ENCODE measurements at places on chromosomes 1 and 21.

- DNase-seq, result no peak
Measured at GRCh38 chr1:96372881-96373280, 348.7 kb upstream of the PTBP2 start.

DNA sequence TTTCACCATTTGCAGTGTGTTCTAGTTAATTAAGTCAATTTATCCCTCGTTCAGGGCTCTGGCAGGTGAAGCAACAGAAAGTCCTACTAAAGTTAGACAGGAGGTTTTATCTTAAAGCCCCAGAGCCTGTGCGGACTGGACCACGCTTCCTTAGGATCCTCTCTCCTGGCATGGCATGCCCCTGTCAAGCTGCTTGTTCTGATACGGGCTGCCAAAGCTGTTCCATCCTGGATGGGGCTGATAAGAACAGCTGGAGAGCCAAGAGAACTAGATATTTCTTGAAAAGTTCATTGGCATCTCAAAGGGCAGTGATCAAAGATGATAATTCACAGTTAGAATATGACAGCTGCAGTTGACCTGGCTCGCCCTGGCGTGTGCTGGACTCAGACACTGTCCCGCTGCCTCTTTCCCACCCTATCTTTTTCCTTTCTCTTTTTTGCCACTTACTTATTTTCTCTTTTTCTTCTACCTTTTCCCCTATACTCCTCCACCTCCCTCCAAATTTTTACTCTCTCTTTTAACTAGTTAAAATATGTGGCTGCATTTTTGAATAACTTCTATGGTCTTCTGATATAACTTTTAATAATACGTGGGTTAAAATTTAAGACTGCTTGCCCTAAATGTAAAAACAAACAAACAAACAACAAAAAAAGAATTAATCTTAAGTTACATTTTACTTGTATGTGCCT, 96.7 kb downstream of the ABCA4 start:
- no peak for DNase-seq

DNA sequence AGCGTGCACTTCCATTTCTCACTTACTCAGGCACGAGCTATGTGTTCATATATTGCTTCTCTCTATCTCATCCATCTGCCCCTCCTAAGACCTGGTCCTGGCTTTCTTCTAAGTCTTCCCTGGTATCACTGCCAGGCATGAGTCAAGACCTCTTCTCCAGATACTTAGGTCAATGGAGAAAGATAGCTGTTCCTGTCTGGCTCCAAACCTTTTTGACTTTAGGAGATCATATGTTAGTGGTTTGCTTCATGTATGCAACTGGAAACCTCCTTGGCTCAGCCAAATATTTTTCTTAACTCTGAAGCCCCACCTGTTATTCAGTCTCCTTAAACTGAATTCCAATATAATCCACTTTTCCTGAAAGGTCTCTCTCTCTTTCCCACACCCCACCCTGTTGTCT, 211.6 kb upstream of the PTBP2 start:
- no peak for DNase-seq

GRCh38 chr21:46622226-46622625, 13.2 kb upstream of the PRMT2 start:
- DNase-seq, result peak; percentile 92

DNA sequence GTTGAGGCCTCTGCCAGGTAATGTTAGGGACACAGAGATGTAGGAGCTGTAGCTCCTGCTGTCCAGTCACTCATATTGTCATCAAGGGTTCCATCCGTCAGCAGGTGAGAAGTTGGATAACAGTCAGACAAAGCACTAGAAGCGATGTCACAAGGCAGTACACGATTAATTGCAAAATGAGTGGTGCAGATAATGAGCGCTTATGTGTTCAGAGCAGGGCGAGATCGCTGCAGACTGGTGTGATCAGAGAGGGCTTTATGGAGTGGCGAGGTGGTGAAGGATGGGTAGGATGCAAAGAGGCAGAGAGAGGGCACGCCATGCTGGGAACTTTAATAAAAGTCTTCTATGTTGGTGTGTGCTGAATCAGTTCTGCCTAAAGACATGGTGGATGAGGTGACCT, 8.8 kb downstream of the TMCC2 start:
- DNase-seq, result no peak

GRCh38 chr21:14487490-14488432, 58.4 kb downstream of the SAMSN1 start:
- no peak for DNase-seq

GRCh38 chr1:211896958-211897357, 66.4 kb upstream of the LPGAT1 start:
- DNase-seq, result no peak

- no peak for DNase-seq
Measured at GRCh38 chr1:231215681-231216385, 25.2 kb upstream of the GNPAT start.

DNA sequence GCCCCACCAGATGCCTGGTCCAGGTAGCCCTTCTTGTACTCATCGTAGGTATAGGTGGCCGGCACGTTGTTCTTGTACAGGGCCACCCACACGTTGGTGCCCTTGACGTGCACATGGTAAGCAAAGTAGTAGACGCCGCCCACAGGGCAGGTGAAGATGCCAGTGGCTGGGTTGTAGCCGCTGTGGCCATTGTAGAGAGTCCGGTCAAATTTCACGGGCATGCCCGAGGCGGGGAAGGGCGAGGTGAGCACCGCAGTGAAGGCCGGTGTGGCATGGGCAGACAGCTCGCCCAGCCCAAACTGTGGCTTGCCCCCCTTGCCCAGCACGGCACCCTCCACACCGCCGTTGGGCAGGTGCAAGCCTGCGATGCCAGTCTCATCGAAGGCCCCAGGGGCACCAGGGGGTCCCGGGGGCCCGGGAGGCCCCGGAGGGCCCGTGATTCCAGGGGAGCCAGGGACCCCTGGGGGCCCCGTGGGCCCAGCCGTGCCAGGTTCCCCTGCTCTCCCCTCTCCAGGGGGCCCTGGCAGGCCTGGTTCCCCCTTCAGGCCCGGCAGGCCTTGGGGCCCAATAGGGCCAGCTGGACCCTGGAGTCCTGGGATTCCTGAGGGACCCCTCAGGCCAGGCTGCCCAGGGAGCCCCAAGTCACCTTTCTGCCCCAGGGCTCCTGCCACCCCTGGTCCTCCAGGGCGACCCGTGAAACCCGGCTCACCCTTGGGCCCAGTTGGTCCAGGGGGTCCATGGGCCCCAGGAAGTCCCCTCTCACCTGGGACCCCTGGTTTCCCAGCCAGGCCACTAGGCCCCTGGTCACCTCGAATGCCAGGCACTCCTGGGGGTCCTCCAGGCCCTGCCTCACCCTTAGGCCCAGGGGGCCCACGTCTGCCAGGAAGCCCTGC, 9.2 kb downstream of the ADPRS start:
- DNase-seq, result no peak

DNA sequence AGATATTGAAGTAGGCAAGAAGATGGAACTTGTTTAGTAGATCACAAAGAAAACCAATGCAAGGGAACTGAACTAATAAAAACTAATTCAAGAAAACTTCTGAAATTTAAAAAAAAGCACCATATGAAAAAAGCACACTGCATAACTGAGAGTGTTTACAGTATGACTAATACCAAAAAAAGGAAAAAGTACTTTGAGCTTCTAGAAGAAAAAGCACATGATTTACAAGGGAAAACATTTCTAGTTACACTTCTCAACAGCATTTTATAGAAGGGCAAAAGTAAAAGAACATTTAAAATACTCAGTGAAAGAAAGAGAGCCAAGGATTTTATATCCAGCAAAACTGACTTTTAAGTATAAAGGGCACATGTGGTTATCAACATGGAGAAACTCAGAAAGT, 233.6 kb downstream of the RPS6KC1 start:
- DNase-seq, result peak; percentile 73

- peak; percentile 33 for DNase-seq
Measured at GRCh38 chr1:21175670-21176581, 771 bp downstream of the EIF4G3 start.

DNA sequence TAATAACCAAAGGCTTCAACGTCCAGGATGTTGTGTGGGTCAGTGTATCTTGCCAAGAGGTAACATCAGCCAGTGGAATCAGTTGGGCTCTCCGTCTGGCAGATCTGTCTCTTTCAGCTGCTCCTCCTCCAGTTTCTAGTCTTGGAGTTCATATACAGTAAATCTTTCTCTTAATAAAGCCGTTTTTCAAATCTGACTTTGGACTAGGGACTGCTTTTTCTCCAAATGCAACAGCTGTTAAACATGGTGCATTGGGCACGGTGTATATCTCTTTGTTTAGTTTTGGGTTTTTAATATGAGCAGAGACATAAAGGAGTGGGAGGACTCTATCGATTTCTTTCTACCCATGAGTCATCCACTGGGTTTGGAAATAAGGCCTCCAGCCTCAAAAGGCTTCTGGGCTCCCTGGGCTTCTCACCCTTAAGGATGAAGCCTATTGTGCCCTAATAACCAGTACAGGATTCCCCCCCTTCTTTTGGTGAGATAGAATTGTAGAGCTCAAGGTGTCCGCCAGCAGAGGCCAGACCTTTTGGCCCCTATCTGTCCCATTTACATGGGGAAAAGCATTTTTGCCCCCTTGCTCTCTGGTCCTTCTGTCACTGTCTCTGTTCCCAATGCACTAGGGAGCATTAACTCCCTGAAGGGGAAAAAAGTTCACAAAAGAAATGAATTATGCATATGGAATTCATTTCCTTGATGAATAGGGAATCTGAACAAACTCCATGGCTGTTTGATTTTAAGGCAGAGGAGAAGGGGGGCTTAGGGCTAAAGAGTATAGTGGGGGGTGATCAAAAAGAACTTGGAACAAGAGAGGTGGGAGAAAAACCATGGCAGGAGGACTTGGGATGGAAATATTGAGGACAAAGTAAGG, 86.0 kb downstream of the PBX1 start:
- DNase-seq, result peak; percentile 46

GRCh38 chr1:5508669-5509330, 483.4 kb downstream of the NPHP4 start:
- DNase-seq, result no peak

- peak; percentile 30 for DNase-seq
Measured at GRCh38 chr1:211281320-211282022, 22.3 kb downstream of the RCOR3 start.

DNA sequence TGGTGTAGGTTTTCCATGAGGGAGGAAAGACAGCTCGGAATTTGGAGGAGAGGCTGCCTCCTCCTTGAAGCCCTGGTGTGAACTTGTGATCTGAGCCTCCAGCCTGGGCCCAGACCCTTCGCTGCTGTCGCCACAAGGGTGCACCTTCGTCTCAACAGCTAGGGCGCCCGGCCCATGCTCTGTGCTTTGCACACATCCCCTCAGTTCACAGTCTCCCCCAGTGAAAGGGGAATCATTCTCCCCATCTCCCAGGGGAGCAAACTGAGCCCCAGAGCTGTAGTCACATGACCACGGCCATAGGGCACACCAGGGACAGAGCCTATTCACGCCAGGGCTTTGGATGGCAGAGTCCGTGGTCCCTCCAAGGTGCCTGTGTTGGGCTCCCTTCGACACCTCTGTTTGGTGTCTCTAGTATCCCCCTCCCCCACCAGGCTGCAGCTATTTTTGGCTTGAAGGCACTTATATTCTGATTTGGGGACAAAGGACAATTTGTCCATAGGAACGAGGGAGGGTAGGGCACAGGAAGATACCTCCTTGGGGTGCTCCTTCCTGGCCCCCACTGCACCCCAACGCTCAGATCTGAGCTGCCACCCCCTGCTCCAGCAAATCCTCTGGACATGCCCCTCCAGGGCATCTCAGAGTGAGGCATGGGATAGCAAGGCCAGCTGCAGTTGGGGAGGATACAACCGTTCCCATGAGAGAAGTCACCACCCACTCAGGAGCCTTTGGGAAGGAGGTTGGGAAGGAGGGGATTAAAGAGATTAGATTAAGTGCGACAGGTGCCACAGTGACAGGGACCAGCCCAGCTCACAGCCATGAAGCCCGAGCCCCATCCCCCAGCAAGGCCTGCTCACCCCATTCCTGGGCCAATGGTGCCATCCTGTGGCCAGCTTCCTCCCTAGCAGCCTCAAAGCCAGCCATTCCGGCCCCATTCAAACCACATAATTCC, 15.7 kb downstream of the MATN1 start:
- DNase-seq, result peak; percentile 52

- peak; percentile 2 for DNase-seq
Measured at GRCh38 chr1:68745451-68745850, 248.6 kb upstream of the DEPDC1 start.

GRCh38 chr1:237108297-237109040, 66.5 kb downstream of the RYR2 start:
- no peak for DNase-seq

GRCh38 chr21:23612210-23612609, 1995.1 kb downstream of the MRPL39 start:
- no peak for DNase-seq

GRCh38 chr21:44375281-44375651, 21.8 kb downstream of the TRPM2 start:
- no peak for DNase-seq

- no peak for DNase-seq
Measured at GRCh38 chr1:4018466-4019146, 118.5 kb upstream of the C1orf174 start.

DNA sequence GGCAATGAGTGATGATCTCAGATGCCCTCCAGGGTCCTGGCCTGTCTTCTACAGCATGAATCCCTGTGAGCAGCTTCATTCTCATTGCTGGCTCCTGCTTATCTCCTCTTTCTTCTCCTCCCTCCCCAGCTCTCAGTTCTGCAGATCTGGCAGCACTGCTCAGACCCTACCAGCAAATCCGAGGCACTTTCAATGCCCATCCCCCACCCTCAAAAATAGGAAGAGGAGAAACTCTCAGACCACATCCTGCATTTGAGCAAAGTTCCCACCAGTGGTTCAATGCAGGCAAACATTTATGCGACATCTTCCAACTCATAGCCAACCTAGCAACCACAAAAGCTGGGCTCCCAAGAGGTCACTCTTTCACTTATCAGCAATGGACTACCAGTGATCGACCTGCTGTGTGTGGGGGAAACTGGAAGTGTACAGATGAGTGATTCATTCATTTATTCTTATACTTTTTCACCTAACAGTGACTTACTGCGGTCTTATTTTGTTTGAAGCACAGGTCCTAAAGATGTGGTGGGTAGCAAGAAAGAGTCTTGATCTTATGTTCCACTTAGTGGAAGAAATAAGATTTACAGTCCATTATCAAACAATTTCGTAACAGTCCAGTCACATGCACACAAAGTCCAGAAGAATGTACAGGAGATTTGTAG, 5.8 kb upstream of the CHI3L2 start:
- DNase-seq, result no peak

Measured in astrocyte of the spinal cord (primary cell).